Activated T-helper 17 cell treated with anti-CD3 and anti-CD28 coated beads, Interleukin-2, amount 50 U/mL, for 72 hours (primary cell): ENCODE measurements at places on chromosomes 1 and 21. TPM values are rescaled to one million over a fixed set of nuclear protein-coding genes. Genes with fewer than 3 reads are reported as not detected.

Gene COL16A1
- not detected for total RNA-seq

Gene PDPN
- not detected for total RNA-seq

Gene CD48
- 151 TPM for total RNA-seq

- H3K36me3 ChIP-seq, result no peaks in the 10 kb centered on the region
- no peak overlapping the region for H3K27ac ChIP-seq
- peaks cover 37% of the 10 kb centered on the region for H3K27me3 ChIP-seq
- no peak for ATAC-seq
- no peaks in the 10 kb centered on the region for H3K4me1 ChIP-seq
These were observed 76.5 kb downstream of the ACTL8 start for GRCh38 chr1:17831597-17831996.

DNA sequence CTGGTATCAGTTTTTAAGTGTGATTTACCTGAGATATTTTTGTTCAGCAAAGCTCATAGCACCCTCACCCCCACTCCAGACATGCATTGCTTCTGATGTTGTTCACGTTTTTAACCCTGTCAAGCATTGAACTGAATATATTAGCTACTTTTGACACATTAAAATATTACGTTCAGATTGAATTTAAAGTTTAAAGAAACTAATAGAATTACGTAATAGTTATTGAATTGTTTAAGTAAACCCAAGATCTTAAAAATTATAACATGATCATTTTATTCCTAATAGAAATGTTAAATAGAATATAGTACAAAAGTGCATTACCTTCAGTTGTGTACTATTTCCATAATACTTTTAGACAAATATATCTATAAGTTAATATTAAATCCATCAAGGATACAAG is 18.9 kb downstream of the GLRX2 start:
- no peak overlapping the region for H3K4me3 ChIP-seq
- peaks cover 80% of the 10 kb centered on the region for H3K36me3 ChIP-seq
- H3K27me3 ChIP-seq, result no peaks in the 10 kb centered on the region
- no peak overlapping the region for H3K27ac ChIP-seq

- ATAC-seq, result no peak
- no peaks in the 10 kb centered on the region for H3K4me1 ChIP-seq
- H3K27me3 ChIP-seq, result peaks cover 21% of the 10 kb centered on the region
- no peak overlapping the region for H3K27ac ChIP-seq
These were observed 16.3 kb downstream of the SPATA46 start for GRCh38 chr1:162360237-162360873.

- no peaks in the 10 kb centered on the region for H3K36me3 ChIP-seq
- ATAC-seq, result no peak
- H3K27me3 ChIP-seq, result peaks cover 6% of the 10 kb centered on the region
- peaks cover 4% of the 10 kb centered on the region for H3K4me1 ChIP-seq
- H3K4me3 ChIP-seq, result peak overlapping the region; percentile 76
- H3K27ac ChIP-seq, result no peak overlapping the region
These were observed 56.5 kb downstream of the GABPA start for GRCh38 chr21:25791319-25791718.

DNA sequence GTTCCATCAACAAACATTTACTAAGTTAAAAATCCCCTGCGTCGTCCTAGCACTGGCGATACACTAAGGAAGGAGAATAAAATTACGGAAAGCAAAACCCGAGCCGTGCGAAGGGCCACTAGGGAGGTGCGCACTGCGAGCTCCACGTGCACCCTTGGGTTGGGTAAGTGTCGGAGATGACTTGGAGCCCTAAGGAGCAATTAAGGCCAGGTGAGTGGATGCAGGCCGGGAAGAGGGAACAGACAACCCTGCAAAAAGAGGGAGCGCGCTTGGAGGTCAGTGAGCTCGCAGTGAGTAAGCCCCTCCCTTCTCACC is 704 bp downstream of the WDR4 start:
- H3K27ac ChIP-seq, result peak overlapping the region; percentile 98
- peaks cover 59% of the 10 kb centered on the region for H3K36me3 ChIP-seq
- ATAC-seq, result peak; percentile 6

DNA sequence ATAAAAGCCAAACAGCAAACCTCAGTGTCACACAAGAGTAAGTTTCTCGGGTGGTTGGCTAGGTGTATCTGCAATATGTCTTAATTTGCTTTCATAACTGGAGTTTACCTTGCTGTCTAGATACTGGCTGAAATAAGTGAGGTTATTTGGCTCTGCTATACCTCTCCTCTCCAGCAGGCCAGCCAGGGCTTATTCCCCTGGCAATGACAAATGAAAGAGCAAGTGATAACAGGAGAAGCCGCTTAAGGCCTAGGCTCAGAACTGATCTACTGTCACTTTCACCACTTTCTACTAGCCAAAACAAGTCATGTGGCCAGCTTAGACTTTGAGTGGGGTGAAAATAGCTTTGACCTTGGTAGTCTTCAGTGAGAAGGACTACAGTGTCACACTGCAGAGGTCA is 4.8 kb upstream of the RPE65 start:
- no peaks in the 10 kb centered on the region for H3K4me1 ChIP-seq
- H3K36me3 ChIP-seq, result no peaks in the 10 kb centered on the region
- no peaks in the 10 kb centered on the region for H3K27me3 ChIP-seq
- ATAC-seq, result no peak
- no peak overlapping the region for H3K27ac ChIP-seq

DNA sequence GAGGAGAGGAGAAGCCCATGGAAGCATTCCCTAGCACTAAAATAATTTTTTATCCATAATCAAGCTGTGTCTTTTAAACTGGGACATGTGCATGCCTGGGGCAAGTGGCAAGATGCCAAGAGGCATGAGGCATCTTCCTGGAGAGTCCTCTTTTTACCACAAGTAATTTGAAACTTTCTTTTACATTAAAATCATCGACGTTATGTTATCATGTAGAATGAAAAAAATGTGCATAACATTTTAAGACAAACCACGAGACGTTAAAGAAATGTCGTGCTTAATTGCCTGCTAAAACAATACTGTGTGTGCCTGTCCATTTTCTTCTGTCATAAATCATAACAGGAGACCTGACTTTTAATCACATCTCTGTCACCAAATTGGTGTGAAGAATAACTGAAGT is 1.5 kb downstream of the STYXL2 start:
- peaks cover 8% of the 10 kb centered on the region for H3K27me3 ChIP-seq
- no peaks in the 10 kb centered on the region for H3K36me3 ChIP-seq
- no peak overlapping the region for H3K4me3 ChIP-seq
- H3K27ac ChIP-seq, result no peak overlapping the region

DNA sequence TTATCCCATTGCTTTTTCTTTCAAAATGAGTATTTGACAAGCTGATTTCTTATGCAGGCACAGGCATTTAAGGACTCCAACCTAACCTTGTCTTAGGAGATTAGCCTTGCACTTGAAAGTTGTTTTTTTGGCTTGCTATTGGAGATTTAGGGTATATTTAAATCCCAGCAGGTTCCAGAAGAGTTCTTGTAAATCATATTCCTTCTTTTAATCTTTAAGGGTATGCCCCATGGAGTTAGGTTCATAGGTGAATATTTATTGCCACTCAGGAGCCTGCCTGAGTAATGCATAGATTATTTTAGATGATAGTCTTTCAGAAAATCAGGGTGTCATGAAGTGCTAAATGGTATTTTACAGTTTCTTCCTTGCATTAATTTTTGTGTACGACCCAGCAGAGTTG is 146.5 kb downstream of the PATJ start:
- H3K4me3 ChIP-seq, result no peak overlapping the region
- no peaks in the 10 kb centered on the region for H3K4me1 ChIP-seq
- H3K27ac ChIP-seq, result no peak overlapping the region
- ATAC-seq, result no peak
- H3K27me3 ChIP-seq, result no peaks in the 10 kb centered on the region

DNA sequence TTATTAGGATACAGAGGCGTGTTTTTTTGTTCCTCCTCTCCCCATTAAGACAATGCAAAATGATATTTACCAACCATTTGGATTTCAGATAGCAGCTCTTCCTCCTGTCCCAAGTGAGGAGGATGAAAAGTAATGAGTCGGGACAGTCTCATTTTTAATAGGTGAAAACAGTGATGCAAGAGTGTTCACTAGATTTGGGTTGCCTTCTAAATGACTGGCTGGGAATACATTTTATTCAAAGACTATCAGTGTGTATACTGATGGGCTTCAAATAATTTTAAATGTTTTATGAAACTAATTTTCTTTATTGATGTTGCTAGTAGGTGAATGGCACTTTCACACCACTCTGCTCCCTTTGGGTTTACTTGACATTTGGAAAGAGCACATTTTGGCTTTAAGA is 2.1 kb downstream of the RCOR3 start:
- H3K36me3 ChIP-seq, result peaks cover 35% of the 10 kb centered on the region
- H3K4me3 ChIP-seq, result peak overlapping the region; percentile 92

GRCh38 chr1:20615946-20616846 is 17.1 kb upstream of the PINK1 start:
- no peak for ATAC-seq
- no peak overlapping the region for H3K27ac ChIP-seq
- no peak overlapping the region for H3K4me3 ChIP-seq
- no peaks in the 10 kb centered on the region for H3K36me3 ChIP-seq
- H3K27me3 ChIP-seq, result peaks cover 16% of the 10 kb centered on the region

- no peaks in the 10 kb centered on the region for H3K36me3 ChIP-seq
- no peaks in the 10 kb centered on the region for H3K27me3 ChIP-seq
- no peak overlapping the region for H3K27ac ChIP-seq
- H3K4me3 ChIP-seq, result no peak overlapping the region
These were observed 171.9 kb upstream of the BRINP3 start for GRCh38 chr1:190649553-190649952.

- peaks cover 17% of the 10 kb centered on the region for H3K4me1 ChIP-seq
- H3K4me3 ChIP-seq, result no peak overlapping the region
- no peak for ATAC-seq
- no peak overlapping the region for H3K27ac ChIP-seq
These were observed 4.8 kb upstream of the IL24 start for GRCh38 chr1:206892351-206892984.

GRCh38 chr1:212291505-212292134 is 6.4 kb downstream of the PPP2R5A start:
- H3K27ac ChIP-seq, result peak overlapping the region; percentile 94
- peaks cover 45% of the 10 kb centered on the region for H3K36me3 ChIP-seq
- peaks cover 55% of the 10 kb centered on the region for H3K4me1 ChIP-seq
- ATAC-seq, result no peak

DNA sequence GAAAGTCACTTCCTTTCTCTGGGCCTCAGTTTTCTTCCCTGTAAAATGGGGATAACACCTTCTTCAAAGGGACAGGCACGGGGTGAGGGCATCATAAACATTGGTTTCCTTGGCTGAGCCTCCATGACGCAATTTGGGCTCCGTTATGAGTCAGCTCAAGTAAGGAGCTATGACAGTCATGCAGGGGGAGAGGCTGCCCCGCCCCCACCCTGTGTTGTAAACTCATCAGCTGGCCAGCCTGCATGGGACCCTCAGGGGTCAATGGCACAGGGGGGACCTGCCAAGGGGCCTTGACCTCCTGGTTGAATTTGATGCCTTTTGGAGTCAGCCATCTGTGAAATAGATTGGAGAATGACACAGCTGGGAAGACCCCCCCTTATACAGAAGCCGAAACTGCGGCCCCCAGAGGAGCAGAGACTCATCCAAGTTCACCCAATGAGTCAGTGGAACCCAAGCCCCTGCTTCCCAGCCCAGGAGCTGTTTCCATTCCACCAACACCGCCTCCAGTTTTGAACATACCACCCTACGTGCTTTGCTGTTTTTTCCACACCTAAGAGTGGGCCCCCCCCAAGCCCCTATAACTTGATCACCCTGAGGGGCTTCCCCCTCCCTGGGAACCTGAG is 36.8 kb upstream of the RUNX3 start:
- H3K36me3 ChIP-seq, result peaks cover 36% of the 10 kb centered on the region
- H3K4me1 ChIP-seq, result peaks cover 28% of the 10 kb centered on the region
- H3K27me3 ChIP-seq, result no peaks in the 10 kb centered on the region
- ATAC-seq, result peak; percentile 69
